ENCODE measurements at places on chromosomes 16 and 17.

GRCh38 chr16:27489906-27490305, 59.8 kb downstream of the GTF3C1 start:
- H3K36me3 ChIP-seq: peaks cover 50% of the 10 kb centered on the region
- H3K27ac ChIP-seq: no peak overlapping the region
- H3K27me3 ChIP-seq: no peaks in the 10 kb centered on the region

GRCh38 chr17:75501378-75502071, 13.8 kb downstream of the CASKIN2 start:
- H3K27ac ChIP-seq: no peak overlapping the region
- DNase-seq: no peak
- no peaks in the 10 kb centered on the region for H3K27me3 ChIP-seq
- no peak overlapping the region for H3K4me3 ChIP-seq
- no peaks in the 10 kb centered on the region for H3K4me1 ChIP-seq
- peaks cover 3% of the 10 kb centered on the region for H3K36me3 ChIP-seq

- H3K4me1 ChIP-seq: no peaks in the 10 kb centered on the region
- no peak overlapping the region for H3K27ac ChIP-seq
- no peaks in the 10 kb centered on the region for H3K36me3 ChIP-seq
These were observed 650.4 kb downstream of the WWOX start for GRCh38 chr16:78749745-78750268.

GRCh38 chr16:58020628-58021521, 4.7 kb upstream of the MMP15 start:
- no peak overlapping the region for H3K27ac ChIP-seq
- peaks cover 12% of the 10 kb centered on the region for H3K4me1 ChIP-seq
- H3K36me3 ChIP-seq: no peaks in the 10 kb centered on the region
- no peak overlapping the region for H3K4me3 ChIP-seq
- no peak for DNase-seq

All from H1 (cell line).